ENCODE measurements at places on chromosomes 13 and 19. TPM values are rescaled to one million over a fixed set of nuclear protein-coding genes. Genes with fewer than 3 reads are reported as not detected.

Gene PODNL1
- 0.55 TPM for total RNA-seq

DNA sequence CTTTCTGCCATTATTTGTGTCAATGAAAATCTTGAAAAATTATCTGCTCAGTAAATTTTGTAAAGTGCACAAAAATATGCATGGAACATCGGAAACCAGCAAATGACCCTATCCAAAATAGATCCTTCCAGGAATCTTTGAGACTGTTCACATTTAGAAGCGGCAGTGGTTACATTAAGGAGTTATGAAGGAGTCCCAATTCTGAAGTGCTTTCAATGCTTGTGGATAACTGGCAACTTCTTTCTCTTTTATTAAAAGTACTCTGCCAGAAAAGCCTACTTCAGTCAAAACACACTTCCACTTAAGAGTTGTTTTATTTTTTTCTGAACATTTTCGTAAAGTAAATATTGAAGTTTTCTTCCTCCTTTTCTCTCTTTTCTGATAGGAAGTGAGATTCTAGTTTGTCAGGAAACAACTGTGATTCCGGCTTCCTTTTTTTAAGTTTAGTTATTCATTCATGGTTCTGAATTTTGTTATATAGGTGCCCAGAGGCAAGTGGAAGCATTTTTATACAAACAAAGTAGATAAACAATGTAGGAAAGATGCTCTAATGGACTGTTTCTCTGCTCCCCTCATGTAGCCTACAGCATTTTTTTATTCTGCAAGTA, 83.5 kb downstream of the PCDH9 start:
- H3K4me1 ChIP-seq = no peaks in the 10 kb centered on the region
- H3K27me3 ChIP-seq = no peaks in the 10 kb centered on the region
- no peak overlapping the region for H3K4me3 ChIP-seq
- no peak for DNase-seq

Gene KCNC3
- total RNA-seq = 2.4 TPM

DNA sequence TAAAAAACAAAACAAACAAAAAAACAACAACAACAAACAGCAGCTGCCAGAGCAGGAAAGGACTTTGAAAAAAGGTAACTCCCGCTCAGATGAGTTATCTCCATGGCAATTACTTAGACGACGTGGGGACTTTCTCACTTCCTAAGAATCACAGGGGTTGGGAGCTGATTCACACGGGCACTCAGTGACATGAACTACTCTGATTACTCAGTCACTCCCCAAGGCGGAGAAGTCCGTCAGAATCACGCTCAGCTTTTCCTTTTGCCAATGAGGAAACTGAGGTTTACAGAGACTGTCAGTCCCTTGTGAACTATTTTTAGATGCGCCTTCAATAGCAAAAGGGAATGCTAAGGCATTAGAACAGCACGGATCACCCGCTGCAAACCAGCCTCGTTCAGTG, 32.3 kb upstream of the MATK start:
- no peak for DNase-seq
- H3K4me1 ChIP-seq = no peaks in the 10 kb centered on the region
- H3K4me3 ChIP-seq = no peak overlapping the region
- no peaks in the 10 kb centered on the region for H3K27me3 ChIP-seq
- H3K36me3 ChIP-seq = no peaks in the 10 kb centered on the region

All from uterus (tissue), 4 donors.